Heart right ventricle (tissue), 16 donors: ENCODE measurements at places on chromosomes 3 and 15. TPM values are rescaled to one million over a fixed set of nuclear protein-coding genes. Genes with fewer than 3 reads are reported as not detected.

The CCR8 gene
- not detected for total RNA-seq

- DNase-seq = no peak
Measured at GRCh38 chr3:26622621-26623418, at the start of gene LRRC3B. Gene LRRC3B, plus strand, starts transcription at chr3:26622772. Its CDS starts 86,901 bp downstream, at chr3:26709673.

DNA sequence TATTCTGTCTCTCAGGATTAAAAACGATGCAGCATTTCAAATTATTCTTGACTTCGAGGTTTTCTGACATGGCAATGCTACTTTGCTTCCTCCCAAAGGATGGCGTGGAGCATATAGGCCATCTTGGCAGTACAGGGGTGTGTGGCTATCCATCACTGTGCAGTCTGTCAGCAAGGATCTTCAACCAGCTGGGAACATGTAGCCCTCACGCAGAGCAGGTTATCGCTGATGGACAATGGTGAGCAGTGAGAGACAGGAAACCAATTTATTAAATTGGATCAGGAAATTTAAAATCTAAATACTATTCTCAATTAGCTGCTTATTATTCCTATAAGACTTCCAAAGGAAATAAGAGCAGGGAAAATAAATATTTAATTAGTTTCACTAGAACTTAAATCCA lies 615.3 kb downstream of the OTOL1 start:
- no peak for DNase-seq

DNA sequence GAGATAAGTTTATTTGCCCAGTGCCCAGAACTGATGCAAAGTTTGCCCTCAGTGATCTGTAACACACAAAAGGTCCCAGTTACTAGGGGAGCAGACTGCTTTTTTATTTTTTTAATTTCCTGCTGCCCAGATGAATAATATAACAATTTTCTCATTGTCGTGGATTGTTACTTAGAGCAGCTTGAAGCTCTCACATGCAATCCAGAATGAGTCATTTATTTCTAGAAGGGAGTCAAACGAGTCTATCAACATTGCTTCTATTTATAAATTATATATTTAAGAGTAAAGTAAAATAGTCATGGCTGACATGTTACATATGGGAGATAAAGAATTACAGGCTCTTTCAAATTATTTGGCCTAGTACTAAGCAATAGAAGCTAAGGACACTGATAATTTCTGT lies 41.3 kb downstream of the MEIS2 start:
- DNase-seq = no peak

DNA sequence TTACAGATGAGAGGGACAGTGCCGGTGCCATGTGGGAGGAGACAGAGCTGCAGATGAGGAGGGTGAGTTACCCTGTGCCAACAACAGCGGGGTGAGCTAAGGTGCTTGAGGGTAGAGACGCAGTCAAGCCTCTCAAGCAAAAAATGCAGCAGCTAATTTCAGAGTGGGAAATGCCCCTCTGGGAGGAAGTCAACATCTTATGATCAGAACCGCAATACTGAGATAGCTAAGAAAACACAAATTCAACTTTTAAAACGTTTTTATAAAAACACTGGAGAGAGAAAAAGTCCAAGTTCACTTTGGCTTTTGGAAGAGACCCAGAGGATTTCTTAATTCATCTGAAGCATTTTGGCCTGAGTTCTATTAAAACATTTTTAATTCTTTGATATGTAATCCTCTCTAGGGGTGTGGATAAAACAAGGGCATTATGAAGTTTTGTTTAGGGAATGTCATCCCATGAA lies 319.2 kb downstream of the SLC9A9 start:
- no peak for DNase-seq

DNA sequence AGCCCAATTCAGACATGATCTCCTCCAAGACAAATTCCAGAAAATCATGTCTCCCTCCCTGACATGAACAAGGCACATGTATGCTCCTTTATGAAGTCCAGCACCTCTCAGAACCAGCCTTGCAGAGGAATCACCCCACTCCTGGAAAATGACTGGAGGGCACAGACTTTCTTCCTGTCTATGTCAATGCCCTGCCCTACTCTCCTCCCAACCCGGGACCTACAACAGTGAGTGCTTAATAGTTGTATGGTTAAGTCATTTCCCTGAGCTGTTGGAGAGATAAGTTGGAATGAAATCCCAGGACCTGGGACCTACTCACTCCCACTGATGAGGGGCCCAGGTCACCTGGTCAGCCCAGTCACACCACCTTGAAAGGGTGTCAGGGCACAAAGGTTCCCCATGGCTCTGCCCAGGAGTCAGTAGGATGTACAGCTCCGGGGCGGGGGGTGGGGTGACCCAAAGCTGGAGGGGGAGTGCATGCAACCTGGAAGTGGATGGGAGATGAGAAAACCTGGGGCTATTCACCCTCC lies 80.1 kb upstream of the HERC1 start:
- no peak for DNase-seq

GRCh38 chr3:56806407-56806806 lies 4.7 kb upstream of the ARHGEF3 start:
- DNase-seq = no peak

The FBXL2 gene
- 2.9 TPM for total RNA-seq

The SPSB4 gene
- total RNA-seq = 6.7 TPM

DNA sequence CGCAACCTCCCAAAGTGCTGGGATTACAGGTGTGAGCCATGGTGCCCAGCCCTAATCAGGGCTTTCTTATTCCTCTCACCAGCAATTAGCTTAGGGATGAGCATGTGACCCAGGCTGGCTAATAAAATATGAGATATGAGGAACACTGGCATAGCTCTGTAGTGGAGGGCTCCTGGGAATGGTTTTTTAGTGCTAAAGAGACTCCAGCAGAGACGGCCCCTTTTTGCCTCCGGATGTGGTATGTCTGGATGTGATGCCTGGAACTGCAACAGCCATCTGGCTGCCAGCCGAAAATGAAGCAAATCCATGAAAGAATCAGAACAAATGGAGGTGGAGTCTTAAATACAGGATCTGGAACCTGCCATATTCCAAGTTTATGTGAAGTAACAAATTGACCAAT lies 69.1 kb upstream of the MAGI1 start:
- DNase-seq = no peak

DNA sequence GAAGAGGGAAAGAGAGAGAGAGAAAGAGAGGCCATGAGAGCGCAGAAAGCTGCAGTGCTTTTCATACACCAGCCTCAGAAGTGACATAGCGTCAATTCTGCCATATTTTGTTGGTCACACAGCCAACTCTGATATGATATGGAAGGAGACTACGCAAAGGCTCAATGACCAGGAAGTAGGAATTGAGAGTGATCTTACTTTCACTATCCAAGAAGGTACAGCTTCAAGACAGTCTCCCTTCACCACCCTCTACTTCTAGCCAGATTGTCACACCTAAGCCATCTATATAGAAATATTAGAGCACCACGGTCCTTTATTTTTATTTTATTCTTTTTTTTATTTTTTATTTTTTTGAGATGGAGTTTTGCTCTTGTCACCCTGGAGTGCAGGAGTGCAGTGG lies 21.1 kb downstream of the PARP15 start:
- no peak for DNase-seq

The NMB gene
- 2.0 TPM for total RNA-seq

GRCh38 chr15:80665151-80665550 lies 30.0 kb upstream of the ABHD17C start:
- no peak for DNase-seq

DNA sequence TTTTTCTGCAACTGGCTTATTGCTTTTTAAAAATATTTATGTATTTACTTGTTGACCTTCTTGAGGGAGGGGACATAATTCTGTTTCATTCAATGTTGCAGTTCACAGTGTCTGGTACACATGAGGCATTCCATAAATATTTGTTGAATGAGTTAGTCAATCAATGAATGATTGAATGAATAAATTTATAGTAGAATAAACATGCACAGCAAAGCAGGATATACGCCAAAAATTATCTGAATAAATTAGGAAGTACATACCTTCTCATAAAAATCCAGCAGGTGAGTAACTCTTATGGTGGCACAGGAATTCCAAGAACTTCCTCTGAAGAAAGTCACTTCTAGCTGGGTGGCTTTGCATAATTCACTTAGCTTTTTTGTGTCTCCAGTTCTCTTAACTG lies 469.4 kb upstream of the ATP11B start:
- no peak for DNase-seq

The SMAD6 gene
- total RNA-seq = 43.4 TPM

DNA sequence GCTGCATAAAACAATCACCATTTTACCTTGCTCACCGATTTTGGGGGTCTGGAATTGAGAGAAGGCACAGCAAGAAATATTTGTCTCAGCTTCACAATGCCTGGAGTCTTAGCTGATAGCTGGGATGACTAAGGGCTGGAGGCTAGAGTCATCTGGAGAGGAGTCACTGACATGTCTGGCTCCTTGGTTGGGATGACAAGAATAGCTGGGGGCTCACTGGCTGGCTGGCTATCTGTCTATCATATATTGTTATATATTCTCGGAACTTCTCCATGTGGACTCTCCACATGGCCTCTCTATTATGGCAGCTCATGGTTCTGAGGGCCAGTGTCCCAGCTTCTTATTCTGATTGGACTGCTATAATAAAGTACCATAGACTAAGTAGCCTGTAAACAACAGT lies 20.0 kb upstream of the TRIM71 start:
- DNase-seq = no peak

The TICRR gene
- total RNA-seq = not detected

The LIPC gene
- 0.52 TPM for total RNA-seq

The EFCAB12 gene
- total RNA-seq = not detected

DNA sequence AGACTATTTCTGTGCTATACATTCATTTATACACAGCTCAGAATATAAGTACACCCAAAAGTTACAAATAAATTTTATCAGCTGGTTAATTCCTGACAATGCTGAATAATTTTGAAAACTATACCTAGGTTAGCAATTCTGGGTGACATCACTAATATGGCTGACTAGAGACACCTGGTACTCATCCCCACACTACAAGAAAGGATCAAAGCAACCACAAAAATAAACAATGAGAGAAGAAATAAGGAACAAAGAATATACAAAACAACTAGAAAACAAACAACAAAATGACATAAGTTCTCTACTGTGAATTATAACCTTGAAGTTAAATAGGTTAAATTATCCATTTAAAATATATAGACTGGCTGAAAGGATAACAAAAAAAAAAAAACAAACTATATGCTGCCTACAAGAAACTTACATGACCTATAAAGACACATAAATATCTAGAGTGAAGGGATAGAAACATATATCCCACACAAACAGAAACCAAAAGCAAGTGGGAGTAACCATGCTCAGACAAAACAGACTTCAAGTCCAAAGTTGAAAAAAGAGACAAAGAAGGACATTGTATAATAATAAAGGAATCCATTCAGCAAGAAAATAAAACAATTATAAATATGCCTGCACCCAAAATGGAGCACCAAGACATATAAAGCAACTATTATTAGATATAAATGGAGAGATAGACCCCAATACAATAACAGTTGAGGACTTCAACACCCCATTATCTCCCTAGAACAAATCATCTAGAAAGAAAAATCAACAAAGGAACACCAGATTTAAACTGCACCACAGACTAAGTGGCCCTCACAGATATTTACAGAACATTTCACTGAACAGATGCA lies 57.8 kb downstream of the IMPG2 start:
- no peak for DNase-seq

DNA sequence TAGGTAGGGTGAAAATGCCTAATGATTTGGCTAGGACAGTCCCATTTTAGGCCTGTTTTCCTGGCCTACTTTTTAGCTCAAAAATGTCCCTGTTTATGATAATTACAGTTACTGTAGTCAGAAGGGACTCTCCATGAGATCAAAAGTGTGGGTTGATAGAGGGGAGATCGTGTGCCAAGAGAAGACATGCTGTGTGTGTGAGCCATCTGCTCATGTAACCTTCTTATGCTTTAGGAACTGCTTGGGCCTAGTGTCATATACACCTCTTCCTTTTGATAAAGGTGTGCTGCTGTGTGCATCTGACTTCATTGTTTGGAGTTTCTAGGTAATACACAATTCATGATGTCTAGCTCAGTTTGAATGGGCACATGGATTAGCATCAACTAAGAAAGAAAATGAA lies 786.5 kb downstream of the PDCD6IP start:
- DNase-seq = no peak

The NR2E3 gene
- total RNA-seq = 0.12 TPM
